Activated CD4-positive, CD25-positive, alpha-beta regulatory T cell (primary cell): ENCODE measurements at places on chromosomes 16 and 17.

DNA sequence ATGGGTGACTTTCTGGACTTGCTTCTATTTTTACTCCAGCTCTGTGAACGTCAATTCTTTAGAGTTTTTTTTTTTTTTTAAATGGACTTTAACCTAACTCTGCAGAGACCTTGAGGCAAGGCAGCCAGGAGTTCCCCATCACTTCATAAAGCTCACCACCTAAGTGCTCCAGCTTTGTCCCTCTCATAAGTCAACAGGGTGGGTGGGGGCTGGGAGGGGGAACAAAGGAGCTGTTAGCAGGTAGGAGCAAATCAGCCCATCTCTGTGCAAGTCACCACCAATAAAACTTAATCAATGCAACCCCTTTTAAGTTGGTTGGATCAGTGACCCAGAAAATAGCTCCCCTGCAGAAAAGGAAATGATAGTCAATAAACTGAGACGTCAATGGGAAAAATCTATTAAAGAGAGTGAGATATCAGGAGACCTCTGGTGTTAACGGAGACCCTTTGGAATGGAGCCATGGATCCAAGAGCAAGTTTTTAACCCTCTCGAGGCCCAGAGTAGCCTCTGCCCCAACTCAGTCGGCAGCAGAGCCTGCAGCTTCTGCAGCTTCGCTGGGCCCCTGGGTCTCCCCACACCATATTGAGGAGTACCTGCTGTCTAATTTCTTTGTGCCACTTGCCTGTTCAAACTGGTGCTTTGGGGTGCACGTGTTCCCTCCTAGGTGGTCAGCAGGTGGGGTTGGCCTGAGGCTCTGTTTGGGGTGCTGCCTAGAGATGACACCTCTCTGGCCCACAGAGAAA, 27.6 kb upstream of the ETV4 start:
- DNase-seq = no peak

DNA sequence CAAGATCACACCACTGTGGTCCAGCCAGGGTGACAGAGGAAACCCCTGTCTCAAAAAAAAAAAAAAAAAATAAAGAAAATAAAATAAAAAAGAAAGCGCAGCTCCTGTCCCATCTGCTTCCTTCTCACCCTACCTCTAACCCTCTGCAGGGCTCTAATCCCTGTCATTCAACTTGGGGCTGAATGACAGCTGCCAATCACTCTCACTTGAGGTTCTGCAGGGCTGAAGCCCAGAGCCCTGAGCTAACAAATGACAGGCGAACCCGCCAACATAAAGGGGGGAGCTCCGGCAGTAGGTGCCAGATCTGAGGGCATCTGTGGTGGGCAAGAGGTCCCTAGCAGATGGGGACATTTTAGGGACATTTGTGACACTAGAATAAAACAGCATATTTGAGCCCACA, 44.3 kb downstream of the ENGASE start:
- DNase-seq = no peak

GRCh38 chr17:52666264-52666663, 507.8 kb upstream of the CA10 start:
- DNase-seq = no peak

DNA sequence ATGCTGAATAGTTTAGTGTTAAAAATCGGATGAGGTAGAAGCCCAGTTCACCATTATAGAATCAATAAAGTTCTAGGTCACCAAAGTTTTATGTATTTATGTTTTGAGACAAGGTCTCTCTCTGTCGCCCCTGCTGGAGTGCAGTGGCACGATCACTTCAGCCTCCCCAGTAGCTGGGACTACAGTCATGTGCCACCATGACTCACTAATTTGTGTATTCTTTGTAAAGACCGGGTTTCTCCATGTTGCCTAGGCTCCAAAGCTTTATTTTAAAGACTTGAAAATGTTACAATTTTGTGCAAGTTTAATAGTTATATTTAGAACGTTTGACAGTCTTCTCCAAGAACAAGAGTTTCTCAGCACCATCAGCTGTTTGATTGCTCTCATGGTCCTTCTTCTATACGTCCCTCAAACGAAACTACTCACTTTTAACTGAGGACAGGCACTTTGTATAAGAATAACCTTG, 32.1 kb downstream of the NDE1 start:
- DNase-seq = peak; percentile 20

- DNase-seq = no peak
These were observed 15.9 kb upstream of the SMG1 start for GRCh38 chr16:18942061-18942460.

GRCh38 chr16:17360693-17361122, 110.1 kb downstream of the XYLT1 start:
- no peak for DNase-seq

DNA sequence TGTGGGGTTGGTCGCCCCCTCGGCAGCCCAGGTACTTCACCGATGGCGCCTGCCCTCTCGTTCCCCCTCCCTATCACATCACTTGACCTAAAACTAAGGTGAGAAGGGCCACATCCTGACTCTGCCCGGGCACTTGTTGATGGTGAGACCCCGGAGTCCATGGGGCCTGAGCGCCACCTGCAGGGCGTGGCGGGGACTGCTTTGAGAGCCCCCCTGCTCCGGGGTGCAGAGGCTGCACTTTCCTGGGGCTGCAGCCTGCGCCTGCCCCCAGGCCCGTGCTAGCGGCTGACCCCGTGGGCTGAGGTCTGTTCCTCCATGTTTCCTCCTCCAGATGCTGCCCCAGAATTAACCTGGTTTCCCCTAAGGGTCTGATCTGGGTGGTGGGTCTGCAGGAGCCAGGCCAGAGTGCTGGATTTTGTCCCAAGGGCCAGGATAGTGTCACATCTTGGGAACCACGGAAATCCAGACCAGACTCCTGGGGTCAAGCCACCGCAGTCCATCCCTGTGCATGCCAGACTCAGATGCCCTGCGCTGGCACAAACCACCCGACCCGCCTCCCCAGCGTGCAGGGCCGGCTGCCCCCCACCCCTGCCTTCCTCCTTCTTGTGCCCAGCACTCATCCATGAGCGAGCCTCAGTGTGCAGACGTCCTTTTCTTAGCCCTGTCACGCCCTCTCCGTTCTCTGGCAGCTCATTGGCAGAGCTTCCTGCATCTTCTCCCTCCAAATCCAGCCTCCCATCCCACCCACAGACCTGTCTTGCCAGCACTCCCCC, 2.7 kb downstream of the NDUFAF8 start:
- DNase-seq = peak; percentile 46

DNA sequence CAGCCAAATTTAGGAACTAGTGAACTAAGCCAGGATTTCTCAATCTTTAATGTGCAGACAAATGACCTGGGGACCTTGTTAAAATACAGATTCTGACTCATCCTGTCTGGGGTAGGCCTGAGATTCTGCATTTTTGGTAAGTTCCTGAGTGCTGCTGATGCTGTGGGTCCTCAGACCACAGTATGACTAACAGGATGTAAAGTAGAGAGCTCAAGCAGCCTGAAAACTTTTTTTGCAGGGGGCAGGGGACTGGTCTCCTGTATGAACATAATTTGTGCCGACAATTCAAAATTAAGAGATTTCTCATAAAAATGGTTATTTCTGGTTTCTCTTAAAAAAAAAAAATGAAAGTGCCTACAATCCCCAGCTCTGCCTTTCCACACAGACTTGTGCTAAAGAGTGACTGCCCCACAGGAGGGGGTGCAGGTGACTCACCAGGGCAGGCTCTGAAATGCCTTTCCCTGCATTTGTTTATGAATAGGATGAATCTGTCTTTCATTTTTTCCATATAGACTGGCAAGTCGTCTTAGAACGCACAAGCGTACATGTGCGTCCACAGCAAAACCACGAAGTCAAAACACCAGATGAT, 271.5 kb downstream of the PHKB start:
- no peak for DNase-seq

- no peak for DNase-seq
These were observed 3.1 kb downstream of the BANP start for GRCh38 chr16:87954361-87954760.

- DNase-seq = no peak
These were observed 83.3 kb downstream of the WDR59 start for GRCh38 chr16:74901606-74902005.

- no peak for DNase-seq
These were observed 364 bp upstream of the CETP start for GRCh38 chr16:56961386-56961785.

GRCh38 chr17:32335046-32335445, 6.9 kb downstream of the C17orf75 start:
- DNase-seq = no peak

DNA sequence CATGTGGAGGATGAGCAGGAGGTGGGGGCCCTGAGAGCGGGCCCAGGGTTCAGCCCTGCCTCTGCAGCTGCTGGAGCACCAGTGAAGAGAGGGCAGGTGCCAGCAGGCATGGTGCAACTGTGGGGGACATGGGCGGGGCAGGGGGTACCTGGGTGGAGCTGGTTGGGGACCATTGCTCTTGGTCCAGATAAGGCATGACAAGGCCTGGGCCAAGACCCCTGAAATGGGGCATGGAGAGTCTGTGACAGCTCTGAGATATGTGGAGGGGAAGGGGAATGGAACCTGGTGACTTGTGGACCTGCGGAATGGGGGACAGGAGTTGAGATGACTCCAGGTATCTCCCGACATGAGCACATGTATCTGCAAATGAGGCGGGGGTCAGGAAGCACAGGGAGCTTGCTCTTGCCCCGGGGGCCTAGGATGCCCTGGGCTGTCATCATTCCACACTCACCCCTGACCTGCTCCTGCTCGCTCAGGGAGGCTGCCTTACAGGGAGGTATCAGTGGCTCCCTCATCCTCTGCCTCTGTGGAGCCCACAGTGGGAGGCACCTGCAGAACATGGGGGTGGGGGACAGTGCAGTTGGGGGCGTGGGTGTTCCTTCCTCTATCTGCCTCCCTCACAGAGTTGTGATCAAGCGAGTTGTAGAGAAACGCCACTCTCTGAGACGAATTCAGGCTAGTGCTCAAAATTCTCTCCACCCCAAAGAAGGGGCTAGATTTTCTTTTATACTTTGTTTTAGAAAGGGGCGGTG, 40.2 kb downstream of the TMEM235 start:
- no peak for DNase-seq

DNA sequence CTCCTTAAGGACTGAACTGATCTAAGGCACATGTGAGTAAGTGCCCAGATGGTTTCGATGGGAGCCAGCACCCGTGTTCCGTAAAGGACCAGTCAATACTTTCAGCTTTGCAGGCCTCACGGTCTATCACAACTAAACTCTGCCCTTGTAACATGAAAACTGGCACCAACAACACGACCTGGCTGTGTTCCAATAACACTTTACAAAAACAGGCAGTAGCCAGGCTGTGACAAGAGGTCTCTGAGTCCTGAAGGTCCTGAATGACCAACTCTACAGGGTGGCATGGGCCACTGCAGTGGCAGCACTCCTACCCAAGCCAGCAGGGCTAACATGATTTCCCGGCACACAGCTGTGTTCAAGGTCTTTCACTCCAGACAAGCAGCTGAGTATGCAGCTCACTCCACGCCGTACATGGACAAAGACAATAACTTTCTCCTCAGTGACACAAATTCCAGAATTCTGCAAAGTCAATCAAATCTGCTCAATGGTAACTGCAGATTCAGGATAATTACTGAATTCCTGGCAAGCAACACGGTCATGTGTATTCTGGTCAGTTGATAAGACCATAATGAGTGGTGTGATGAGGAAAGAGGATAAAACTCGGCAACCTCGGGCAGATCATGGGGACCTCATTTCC, 15.3 kb downstream of the NPLOC4 start:
- DNase-seq = no peak

GRCh38 chr17:50949128-50949988, 83.2 kb upstream of the TOB1 start:
- DNase-seq = no peak

GRCh38 chr17:61511480-61512182, 59.4 kb downstream of the TBX4 start:
- DNase-seq = no peak

DNA sequence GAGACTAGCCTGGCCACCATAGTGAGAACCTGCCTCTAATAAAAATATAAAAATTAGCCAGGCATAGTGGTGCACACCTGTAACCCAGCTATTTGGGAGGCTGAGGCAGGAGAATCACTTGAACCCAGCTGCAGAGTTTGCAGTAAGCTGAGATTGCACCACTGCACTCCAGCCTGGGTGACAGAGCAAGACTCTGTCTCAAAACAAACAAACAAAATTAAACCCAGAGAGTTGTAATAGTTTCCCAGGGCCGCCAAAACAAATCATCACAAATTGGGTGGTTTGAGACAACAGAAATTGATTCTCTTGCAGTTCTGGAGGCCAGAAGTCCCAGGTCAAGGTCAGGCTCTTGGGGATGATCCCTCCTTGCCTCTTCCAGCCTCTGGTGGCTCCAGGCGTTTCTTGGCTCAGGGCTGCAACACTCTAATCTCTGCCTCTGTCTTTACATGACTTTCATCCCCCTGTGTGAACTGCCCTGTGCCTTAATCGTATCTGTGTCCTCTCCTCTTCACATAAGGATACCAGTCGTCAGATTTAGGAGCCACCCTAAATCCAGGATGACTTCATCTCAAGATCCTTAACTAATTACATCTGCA, 100.3 kb upstream of the NOL11 start:
- DNase-seq = no peak

- DNase-seq = no peak
These were observed 71.1 kb downstream of the BANP start for GRCh38 chr16:88022076-88023042.

DNA sequence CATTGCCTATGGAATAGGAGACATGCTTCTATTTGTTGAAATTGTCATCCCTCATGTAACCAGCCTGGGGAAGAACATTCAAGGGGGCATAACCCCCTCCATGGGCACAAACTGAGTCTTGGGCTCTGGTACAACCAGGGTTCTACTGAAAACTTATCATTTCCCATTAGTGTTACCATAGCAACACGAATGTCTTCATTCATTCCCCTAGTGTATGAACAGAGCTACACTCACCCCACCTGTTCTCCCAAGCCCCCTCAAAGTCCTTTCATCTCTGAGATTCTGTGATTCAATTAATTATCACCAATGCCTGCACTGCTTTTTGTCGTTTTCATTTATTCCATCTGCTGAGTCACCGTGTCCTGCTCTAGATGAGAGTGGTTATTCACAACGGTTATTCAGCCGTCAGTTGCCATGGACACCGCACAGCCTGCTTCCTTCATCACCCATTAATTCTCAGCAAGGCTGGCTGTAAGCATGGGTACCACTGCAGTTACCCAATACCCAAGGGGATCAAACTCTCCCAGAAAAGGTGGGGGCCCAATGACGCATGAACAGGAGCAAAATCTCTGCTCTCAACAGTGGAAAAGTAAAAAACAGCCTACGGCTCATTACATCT, 1.6 kb upstream of the GAST start:
- DNase-seq = no peak
